GM23338 (cell line): ENCODE measurements at places on chromosomes 12 and 14.

GRCh38 chr14:84036840-84037239 is 1493.1 kb upstream of the FLRT2 start:
- DNase-seq = no peak

GRCh38 chr14:28102001-28102400 is 664.6 kb upstream of the FOXG1 start:
- no peak for DNase-seq

DNA sequence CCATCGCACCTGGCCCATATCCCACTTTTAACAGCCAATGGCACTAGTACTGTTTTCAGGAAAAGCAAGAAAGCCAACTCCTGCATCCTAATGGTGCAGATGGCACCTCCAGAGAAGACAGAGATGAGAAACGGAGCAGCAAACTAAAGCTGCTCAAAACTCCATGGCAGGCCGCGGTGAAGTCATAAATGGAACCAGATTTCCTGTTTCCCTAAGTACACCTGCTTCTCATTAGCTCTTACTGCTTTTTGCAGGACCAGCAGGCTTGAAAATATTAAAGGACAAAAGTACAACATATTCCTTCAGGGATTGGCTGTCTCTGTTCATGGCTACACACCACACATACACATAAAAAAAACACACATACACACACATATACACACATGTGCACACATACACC is 36.7 kb upstream of the LGALS3 start:
- no peak for DNase-seq

- DNase-seq = no peak
Measured at GRCh38 chr12:62834971-62835547, 99.9 kb downstream of the PPM1H start.

- DNase-seq = no peak
Measured at GRCh38 chr14:62209287-62209899, 447.2 kb downstream of the SNAPC1 start.

DNA sequence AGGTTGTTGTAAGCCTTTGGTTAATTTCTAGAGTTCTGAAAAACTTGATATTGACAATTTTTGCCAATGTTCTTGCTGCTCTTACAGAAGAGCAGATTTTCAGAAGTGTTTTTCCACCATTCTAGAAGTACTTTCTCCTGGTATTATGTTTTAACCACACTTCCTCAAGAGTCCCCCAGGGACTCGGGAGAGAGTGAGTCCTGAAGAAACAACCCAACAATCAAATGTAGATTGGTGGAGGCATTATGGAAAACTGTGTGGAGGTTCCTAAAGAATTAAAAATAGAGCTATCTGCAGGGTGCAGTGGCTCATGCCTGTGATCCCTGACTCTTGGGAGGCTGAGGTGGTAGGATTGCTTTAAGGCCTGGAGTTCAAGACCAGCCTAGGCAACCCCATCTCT is 26.7 kb downstream of the OR10P1 start:
- DNase-seq = no peak

GRCh38 chr14:31968956-31969698 is 108.0 kb upstream of the ARHGAP5 start:
- DNase-seq = no peak

- DNase-seq = no peak
Measured at GRCh38 chr12:89189448-89189847, 162.9 kb downstream of the DUSP6 start.

DNA sequence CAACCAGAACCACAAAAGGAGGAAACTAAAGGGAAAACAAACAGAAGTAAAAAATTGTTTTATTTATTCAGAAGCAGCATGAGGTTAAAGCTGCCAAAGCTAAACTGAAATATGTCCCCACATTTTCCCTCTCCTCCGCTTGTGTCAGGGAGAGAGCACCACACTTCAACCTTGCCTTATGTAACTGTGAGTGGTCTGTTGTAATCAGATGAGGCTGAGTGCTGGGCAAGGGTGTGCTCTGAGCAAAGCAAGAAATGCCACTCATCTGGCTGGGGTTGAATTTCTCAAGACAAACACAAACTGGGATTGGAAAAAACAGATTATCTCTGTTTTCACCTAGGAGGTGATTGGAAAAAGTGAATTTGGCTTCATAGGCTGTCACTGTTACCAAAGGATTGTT is 12.2 kb downstream of the CAPZA3 start:
- peak; percentile 14 for DNase-seq
